ENCODE measurements at places on chromosomes 6 and 20. TPM values are rescaled to one million over a fixed set of nuclear protein-coding genes. Genes with fewer than 3 reads are reported as not detected.

Gene RIN2
- total RNA-seq, result 6.5 TPM

GRCh38 chr20:48758206-48758820 lies 69.5 kb downstream of the PREX1 start:
- DNase-seq, result no peak

DNA sequence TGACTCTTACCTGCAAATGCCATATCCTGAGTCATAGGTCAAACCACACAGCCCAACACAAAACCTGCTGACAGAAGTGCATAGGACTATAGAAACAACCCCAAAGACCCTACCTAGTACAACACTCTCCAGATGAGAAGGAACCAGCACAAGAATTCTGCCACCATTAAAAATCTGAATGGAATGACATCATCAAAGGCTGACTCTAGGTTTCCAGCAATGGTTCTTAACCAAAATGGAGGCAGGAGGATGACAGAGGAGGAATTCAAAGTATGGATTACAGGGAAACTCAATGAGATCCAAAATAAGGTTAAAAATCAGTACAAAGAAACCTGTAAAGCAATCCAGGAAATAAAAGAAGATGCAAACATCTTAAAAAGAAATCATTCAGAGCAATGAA lies 31.2 kb downstream of the OR14J1 start:
- no peak for DNase-seq

DNA sequence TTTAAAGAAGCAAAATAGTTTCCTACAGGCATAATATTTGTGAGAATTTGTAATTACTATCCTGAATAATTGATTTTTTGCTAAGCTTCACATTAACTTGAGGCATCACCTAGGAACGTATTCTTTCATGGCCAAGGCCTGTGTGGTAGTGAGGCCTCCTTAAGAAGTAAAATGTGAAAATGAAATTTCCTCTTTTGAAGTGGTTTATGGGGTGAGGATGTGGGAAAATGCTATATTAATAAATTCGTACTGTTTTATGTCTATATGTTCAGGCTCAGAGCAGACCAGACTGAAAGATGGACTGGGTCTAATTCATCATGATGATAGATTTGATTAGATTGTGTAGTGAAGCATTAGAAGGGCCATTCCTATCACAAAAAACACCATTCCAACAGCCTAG lies 33.1 kb downstream of the MYLIP start:
- DNase-seq, result no peak

DNA sequence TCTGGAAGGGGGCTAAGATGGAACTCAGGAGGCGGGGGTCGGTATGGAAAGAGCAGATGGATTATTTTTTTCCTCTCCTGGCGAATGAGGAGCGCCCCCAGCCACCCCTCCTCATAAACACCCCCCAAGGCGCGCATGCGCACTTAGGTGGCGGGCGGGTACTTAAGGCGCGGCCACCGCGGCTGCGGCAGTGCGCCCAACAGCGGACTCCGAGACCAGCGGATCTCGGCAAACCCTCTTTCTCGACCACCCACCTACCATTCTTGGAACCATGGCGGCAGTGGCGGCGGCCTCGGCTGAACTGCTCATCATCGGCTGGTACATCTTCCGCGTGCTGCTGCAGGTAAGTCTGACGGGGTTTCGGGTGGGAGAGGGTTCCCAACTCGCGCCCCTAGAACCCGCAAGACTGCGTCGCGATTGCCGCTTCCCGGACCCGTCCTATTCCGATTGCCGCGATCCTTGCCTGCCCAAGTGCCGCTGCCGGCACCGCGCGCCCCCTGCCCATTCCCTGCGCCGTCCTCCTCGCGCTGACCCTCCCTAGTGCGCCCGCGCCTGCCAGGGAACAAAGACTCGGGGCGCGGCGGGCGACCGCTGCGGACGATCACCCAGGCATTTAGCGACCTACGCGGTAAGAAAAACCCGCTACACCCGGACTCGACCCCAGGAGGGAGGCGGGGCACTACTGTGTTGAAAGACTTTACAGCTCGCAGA lies at the start of gene NNAT:
TSS of gene NNAT (plus strand) at position 190 of the 711 bp plus-strand sequence. CDS start at position 272, 82 bp downstream.
- no peak for DNase-seq

Gene MOCS1
- 2.2 TPM for total RNA-seq

DNA sequence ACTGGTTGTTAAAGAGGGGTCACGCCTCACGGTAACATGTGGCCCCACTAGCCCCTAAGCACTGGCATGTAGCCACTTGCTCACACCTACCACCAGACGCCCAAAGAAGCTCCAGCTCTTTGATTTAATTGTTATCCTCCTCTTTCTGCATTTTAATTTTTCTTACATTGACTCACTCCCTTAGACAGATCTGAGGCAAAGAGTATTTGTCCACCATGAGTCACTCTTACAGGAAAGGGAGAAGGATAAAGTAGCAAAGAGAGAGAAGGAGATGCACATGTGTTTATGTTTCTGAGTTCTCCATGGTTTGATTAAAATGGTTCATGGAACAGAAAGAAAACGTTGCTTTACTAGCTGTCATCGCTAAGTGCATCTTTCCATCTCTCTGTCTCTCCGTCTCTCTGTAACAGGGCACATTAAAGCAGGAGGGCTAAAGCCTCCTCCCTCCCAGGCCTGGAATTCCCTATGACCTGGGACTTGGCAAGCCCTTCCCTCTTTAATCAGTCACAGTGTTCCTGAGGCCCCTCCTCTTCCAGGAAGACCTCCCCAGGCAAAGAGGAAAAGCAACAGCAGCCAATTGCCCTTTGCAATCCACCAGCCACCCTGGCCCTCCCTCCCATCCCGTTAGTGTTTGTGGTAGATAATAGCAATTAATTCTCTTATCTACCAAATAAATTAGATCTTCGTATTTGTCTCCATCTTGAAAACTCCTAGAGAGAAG lies 112.8 kb upstream of the TSHZ2 start:
- no peak for DNase-seq

GRCh38 chr20:38836991-38837390 lies 31.5 kb downstream of the PPP1R16B start:
- DNase-seq, result no peak

DNA sequence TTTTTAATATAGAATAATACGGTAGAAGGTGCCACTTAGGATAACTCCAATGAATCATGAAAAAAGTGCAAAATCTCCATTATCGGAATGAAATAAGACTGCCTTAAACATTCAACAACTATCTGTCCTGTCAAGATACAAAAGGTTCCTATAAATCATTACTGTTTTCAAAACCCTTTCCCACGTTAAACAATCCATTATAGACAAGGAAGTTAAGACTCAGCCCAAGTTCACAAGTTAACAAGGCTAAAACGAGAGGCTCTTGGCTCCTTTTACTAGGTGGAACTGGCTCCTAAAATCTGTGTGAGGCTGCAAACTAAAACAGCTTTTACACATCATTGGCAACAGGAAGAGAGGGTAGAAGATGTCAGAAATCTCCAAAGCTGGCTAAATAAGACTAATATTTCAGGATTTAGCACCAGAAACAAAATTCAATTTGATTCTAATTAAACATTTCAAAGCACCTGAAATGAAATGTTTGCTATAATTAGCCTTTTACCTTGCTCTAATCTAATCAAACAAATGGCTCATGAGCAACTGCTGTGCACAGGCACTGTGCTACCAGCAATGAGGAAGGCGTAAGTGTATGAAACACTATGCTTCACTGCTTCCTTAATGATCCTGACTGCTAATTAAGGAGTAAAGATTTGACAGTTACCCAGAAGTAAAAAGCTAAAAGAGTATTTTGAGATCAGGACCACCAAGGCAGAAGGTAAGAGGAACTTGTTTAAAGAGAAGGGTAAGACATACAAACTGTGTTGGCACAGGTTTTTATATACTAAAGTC lies 109.7 kb downstream of the DST start:
- DNase-seq, result no peak

Gene ZNF165
- 1.6 TPM for total RNA-seq

DNA sequence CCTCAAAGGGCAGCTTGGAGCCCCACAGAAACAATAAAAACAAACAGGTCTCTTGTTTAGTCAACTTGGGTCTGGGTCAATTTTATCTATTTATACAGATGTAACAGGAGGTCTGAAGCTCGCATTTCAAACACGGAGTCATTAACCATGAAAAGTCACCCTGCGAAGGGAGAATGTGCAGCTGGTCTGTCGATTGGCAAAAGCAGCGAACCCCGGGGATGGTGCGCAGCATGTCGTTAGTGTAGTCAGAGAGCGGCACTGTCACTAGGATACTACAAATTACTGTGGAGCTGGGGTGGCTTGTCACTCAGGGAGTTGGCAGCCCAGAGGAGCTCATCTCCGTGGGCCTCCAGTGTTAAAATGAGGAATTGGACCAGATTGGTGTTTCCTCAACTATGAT lies 190.4 kb upstream of the ARG1 start:
- DNase-seq, result no peak

DNA sequence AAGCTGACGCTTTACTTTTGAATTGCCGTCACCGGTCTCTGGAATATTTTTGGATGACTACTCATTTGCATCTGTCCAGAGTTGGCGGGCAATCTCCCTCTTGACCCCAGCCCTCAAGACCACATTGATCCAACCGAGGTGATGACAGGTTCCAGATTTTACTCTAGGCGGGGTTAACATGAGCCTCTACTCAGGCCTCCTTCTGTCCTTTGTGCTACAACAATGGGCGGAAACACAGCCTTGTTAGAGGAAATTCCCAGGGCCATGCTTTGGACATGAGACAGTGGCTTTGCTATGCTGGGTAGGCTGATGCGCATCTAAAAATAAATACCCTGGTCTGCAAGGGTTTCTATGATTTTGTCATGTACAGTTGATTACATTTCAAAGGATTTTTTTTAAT lies 27.0 kb upstream of the ADGRF5 start:
- DNase-seq, result no peak

GRCh38 chr6:1290805-1291204 lies 21.1 kb upstream of the FOXQ1 start:
- no peak for DNase-seq

- peak; percentile 89 for DNase-seq
Measured at GRCh38 chr20:24842918-24843715, 106.0 kb upstream of the CST7 start.

- peak; percentile 26 for DNase-seq
Measured at GRCh38 chr6:138001750-138002349, 105.4 kb downstream of the PERP start.

Gene LAMA5
- total RNA-seq, result 1.6 TPM

Gene GJA10
- total RNA-seq, result not detected

GRCh38 chr20:9508696-9509178 lies 5.7 kb upstream of the LAMP5 start:
- no peak for DNase-seq

- no peak for DNase-seq
Measured at GRCh38 chr6:44276667-44277640, 6.7 kb downstream of the TMEM151B start.

GRCh38 chr6:83006270-83006905 lies 59.3 kb downstream of the UBE3D start:
- no peak for DNase-seq

GRCh38 chr6:74283532-74283931 lies 587.5 kb downstream of the CD109 start:
- no peak for DNase-seq

GRCh38 chr6:29830409-29830808 lies 2.8 kb downstream of the HLA-G start:
- no peak for DNase-seq

Gene HAO1
- total RNA-seq, result not detected

GRCh38 chr6:41289815-41290214 lies 3.3 kb upstream of the TREM1 start:
- no peak for DNase-seq

- no peak for DNase-seq
Measured at GRCh38 chr20:45497971-45498494, 17.4 kb downstream of the SPINT3 start.

Gene FAM135A
- 18.6 TPM for total RNA-seq

DNA sequence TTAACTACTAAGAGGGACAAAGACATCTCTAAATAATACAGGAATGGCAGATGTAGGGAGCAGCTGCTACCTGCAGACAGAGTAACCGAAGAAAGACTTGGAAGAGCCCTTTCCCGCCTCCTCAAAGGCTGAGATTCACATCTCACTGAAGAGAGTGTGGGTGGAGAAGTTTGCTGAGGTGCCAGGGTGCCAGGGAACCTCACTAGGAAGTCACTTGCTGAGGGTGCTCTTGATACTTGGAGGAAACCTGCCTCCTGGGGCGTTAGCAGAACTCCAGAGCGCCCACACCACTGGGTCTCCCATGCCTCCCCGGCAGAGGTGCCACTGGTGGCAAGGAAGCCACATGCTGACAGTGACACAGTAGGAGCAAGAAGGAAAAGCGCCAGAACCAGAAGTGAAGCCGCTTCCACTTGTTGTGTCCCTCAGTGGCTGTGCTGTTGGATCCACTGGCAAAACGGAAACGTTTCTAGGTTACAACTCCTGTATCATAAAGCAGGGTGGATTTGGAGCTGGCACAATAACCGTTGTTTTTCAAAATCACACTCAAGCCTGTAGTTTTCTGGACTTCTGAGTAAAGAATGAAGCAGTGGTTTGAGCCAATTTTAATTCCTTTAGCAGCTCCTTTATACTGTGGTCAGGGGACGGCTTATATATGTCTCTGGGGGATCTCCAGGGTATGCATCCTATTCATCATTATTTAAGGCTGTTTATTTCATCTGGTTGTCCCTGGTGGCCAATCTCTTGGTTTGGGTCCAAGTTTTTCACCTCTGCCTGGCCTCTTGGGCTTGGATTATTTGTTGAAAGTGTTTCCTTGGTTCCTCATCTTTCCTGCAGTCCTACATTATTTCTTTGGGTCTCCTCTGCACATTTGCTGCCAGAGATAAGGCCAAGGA lies 64.5 kb downstream of the CDC5L start:
- no peak for DNase-seq

All from hematopoietic multipotent progenitor cell (in vitro differentiated cells).